Fibroblast of skin of left quadriceps (primary cell): ENCODE measurements at places on chromosomes 2 and 18.

DNA sequence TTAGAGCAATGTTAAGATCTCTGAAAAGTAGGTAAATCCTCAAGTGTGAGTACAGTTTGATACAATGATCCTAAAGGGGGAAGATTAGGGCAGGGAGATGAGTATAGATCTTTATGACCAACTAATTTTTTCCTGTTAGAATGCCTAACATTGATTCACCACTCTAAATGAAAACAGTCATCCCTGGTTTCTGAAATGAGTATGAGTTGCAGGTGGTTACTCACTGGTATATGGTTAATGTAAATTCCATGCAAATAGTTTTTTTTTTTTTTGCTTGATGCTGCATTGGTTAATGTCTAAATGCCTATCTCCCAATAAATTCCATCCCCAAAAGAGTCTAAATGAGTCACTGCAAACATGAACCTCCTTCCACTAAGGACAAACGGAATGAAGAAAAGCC, 55.0 kb upstream of the SERPINB2 start:
- peak; percentile 87 for DNase-seq

DNA sequence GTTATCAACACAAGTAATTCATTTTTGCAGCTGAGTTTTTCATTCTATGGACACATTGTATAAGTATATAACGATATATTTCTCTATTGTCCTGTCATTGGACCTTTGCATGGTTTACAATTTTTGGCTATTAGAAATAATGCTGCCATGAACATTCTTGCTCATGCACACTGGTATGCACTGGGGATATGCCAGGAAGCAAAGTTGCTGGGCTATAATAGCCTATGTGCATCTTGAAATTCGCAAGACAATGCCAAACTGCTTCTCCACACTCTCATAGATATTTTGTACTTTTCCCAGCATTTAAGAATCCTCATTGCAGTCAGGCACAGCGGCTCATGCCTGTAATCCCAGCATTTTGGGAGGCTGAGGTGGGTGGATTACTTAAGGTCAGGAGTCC, 852.6 kb upstream of the ID2 start:
- DNase-seq, result no peak

- DNase-seq, result no peak
These were observed 9.7 kb downstream of the ZBTB7C start for GRCh38 chr18:48399303-48400075.

DNA sequence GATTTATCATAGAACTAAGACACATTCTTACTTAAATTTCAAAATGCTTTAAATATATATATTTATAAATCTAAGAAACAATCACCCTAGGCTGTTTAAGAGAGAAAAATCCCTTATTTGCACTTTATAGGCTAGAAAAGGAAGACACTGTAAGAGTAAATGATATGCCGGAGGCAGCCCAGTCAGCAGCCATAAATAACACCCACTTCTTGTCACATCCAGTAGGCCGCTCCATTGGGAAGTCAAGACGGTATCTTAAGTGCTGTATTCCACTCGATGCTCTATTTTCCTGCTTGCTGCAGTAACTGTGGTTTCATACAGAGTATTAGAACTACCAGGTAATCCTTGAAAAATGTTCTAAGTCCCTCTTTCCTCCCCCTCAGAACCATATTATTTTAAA, 57.9 kb downstream of the ABCA12 start:
- no peak for DNase-seq

DNA sequence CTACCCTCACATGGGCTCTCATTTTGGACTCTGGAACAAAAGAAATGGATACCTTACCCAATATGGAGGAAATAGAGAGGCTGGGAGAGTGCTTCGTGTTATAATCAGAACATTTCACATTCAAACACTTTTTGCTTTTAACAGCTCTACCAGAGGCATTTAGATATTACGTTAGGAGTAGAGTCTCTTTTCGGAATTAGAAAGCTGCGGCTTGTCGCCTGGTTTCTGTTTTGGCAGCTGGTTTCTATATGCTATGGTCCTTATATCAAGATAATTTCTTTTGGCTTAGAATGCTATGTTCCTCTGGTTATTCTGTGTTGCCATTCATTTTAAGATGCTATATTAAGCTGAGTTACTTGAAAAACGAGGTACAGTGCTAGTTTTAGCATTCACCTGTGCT, 392.8 kb upstream of the GALNT5 start:
- DNase-seq, result no peak

DNA sequence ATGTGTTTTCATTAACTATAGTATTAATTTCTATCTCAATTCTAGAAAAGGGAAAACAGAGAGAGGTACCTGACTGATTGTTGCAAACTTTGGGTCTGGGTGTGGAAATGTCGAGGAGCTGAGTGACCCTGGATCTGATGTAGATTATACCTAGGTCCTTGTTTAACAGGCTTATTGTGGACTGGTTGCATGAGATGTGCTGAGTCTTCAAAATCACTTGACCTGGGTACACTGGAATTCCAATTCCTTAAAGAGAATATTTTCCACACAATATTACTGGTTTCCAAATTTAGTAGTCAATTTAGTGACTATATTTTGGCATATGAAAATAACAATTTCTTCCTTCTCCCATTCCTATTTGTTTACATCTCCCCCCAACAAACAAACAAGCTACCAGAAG, 13.6 kb downstream of the DUSP11 start:
- no peak for DNase-seq

DNA sequence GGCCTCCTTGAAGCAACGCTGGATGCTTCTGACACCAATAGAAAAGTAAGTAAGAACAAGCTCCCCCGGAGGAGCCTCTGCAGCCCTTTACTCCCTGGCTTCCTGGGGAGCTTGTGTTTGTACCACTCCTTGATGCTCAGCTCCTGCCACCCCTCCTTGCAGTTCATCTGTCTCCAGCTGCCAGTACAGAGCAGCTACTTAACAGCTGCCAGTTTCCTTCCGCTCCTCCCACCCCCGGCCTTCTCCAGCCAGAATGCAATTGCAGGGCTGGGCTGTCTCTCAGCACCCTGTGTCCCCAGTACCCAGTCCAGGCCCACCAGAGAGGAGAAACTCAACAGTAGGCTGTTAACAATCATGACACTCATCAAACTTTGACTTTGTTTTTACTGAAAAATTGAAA, 109.4 kb downstream of the AOX1 start:
- no peak for DNase-seq

DNA sequence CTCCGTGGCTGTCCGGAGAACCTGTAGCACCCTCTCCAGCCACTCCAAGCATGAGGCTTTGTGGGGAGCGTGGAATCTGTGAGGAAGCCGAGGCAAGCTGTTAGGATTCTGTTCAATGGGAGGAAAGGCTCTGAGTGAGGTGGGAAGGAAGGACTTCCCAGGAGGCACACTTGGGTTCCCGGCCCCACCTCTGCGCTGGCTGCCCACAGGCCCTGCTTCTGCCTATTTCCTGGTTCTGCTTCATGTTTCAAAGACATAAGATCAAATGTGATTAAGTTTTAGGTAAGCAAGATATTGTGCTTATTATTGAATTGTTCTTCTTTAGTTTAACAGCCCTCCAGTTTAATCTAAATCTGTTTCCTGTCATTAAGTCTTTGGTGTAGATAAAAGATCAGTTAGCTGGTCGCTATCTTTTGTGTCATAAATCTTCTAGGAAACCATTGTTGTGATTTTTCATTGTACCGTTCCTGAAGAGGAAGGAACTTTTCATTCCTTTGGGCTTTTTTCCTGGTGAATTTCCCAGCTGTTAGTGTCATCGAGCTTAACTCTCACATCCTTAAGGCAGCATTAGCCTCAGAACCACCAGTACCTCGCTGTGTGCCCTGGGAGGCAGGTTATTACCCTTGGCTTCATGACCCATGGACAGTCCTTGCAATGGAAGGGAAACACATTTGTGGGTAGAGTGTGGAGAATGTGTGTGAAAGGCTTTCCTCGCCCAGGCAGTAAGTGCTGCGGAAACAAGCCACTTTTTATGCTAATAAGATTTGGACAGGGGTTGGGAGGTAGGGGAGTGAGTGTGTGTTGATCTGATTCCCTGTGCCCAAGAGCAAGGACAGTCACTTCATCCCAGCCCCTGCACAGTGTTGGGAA, 61.9 kb upstream of the ALPP start:
- DNase-seq, result no peak

- peak; percentile 72 for DNase-seq
These were observed at the start of gene NRBP1 for GRCh38 chr2:27428213-27428977. Gene NRBP1 (plus strand): TSS chr2:27428631. CDS start chr2:27433274, 4,643 bp downstream.

DNA sequence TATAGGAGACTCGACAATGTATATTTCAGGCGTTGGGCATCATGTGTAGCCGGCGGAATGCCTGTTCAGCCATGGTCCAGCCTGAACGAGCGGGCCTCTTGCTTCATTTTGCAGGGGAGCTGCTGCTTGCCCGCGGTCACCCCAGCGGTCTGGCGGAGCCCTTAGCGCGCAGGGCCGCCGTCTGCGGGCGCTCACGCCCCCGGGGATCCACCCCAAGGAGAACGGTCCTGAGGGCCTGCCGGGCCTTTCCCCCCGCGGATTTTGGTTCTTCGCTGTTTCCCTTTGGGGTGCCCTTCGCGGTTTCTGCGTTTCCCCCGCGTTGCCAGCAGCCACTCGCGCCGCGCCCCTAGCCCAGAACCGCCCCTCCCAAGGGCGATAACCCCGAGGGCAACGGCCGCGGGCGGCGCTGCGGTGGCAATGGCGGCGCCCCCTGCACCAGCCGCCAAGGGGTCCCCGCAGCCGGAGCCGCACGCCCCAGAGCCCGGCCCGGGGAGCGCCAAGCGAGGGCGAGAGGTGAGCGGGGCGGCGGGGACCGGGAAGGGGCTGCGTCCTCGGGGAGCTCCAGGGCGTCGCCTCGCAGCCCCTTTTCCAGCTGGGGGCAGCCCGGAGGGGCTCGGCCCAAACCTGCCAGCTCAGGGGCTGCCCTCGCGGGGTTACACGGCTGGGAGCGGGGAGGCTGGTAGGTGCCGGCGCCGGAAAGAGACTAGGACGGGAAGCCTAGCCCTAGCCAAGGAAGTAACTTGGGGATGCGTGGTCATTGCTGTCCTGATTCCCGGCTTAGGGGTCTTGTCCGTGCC, at the start of gene MFSD2B:
MFSD2B (plus strand) TSS at position 406 of the 797 bp plus-strand sequence; CDS start at position 418, 12 bp downstream.
- DNase-seq, result no peak

- no peak for DNase-seq
These were observed 169.6 kb downstream of the KCNS3 start for GRCh38 chr2:18047896-18048657.

GRCh38 chr2:31324016-31324633, 90.2 kb downstream of the EHD3 start:
- DNase-seq, result no peak

DNA sequence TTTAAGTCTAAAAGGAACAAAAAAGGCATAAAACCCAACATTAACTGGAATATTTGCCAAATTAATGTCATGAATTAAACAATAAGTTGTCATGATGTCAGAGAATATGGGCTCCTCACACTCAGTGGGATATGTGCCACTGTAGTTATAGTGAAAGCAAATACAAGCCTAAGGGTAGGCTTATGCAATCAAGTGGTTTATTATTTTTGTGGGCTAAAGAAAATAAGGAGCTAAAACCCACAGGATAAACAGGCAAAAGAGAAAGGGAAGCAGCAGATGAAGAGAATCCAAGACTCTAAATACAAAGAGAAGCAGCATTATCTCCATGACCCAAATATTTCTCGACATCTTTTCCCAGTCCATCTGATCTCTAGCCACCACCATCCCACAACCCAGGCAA, 17.5 kb downstream of the YWHAQ start:
- DNase-seq, result peak; percentile 50

- no peak for DNase-seq
These were observed 45.2 kb downstream of the DOK1 start for GRCh38 chr2:74599676-74600075.

DNA sequence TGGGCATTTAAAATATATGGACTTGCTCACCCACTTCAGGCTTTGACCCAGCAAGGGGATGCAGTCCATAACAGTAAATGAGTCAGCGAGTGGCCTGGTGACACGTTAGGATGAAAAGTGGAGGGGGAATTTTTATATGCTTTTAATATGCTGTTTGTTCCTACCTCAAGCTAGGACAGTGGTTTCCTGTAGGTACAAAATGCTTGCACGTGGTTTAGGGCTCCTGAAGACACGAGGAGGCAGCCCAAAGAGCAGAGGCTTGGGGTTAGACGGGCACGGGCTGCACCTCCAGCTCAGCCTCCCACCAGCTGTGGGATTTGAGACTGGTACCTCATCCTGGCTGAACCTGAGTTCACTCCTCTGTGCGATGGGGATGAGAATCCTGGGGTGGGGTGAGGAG, 306.2 kb upstream of the CXCR4 start:
- no peak for DNase-seq

DNA sequence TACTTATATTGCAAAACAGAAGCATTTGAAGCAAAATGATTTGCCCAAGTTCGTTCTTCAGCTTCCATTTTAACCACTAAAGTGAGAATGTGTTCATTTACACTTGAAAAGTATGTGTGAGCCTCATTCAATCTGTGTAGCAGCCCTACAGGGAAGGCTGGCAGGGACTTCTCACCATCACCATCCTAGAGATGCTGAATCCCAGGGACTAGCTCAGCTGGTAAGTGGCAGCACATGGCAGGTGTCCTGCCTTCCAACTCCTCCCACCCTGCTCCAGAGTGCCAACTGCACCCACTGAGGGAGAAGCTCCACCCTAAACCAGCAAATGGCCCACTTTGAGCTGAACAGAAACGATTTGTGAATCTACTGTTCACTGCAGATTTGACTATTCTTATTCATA, 91.5 kb downstream of the EN1 start:
- DNase-seq, result no peak

DNA sequence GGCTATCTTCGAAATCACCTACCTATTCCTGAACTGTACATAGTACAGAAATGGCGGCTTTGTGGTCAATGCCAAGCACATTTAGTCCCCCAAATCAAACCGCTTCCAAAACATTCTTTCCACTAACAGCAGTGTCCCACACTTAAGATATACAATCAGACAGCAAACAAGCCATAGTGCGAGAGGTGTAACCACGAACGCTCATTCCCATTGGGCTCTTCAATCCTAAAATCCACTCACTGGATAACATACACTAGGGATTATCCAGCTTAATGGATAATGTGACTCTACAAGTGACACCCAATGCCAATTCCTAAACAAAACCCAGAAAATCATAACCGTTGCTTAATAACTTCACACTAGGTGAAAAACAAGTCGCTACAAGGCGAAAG, 2.0 kb downstream of the XPO1 start:
- DNase-seq, result no peak

- no peak for DNase-seq
These were observed 226.5 kb upstream of the SPRED2 start for GRCh38 chr2:65658881-65659280.

DNA sequence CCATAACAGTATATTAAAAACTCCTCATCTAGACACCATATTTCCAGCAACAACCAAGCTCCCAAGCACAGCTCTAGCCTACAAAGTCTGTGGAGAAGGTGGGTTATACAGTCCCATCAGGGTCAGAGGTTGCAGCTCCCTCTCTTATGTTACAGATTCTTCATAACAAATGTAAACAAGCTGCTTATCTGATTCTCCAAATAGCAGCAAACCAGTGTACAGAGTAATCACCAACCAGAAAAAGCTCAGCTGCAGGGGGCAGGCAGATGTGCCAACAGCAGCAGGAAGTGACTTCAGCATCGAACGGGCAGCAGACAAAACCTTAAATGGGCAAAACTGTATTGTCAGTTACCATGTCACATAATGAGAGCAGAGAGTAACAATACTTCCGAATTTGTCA, 52.9 kb upstream of the NABP1 start:
- no peak for DNase-seq
